ENCODE measurements at places on chromosomes 6 and 20.
A peak's percentile ranks its signal among the peaks of the same experiment; 100 is the strongest.

DNA sequence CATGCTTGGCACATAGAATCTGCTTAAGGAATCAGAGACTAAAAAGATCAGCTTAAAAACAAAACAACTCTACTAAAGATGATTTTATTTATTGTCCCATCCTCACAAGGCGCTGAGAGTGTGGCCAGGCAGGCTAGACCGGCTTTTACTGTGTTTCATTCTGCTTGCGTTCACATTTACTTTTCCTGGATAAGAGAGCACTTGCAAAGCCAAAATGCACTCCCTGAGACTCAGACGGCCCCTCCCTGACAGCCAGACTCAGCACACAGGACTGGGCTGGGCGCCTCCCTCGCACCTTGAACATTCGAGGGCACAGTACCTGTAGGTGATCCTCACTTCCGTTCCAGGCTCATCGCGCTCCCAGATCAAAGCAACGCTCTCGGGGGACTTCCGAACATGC lies 10.2 kb downstream of the ACSS1 start:
- DNase-seq, result no peak

- DNase-seq, result no peak
These were observed 229.2 kb upstream of the SUPT3H start for GRCh38 chr6:45606831-45607400.

DNA sequence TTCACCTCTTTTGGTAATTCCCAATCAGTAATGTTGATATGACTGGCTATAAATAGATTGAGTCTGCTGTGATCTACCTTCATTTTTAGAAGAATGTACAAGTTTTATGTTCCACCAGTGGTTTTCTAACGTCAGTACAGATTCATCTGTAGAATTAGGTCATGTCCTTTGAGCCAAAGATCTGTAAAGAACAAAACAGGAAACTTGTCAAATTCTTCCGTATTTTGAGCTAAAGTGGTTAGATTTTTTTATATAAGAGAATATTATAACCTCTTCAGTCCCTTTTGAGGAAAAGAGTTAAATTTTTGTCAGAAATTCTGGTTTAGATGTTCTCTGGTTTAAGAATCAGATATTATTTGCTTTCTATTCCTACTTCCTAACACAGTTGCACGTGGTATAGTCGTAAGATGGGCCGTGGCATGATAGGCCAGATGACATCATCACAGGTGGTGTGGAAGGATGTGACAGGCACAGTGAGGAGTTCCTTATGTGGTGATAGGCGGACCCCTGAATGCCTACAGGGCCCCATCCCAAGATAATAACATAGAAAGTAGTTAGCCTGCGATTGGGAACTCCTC lies 62.3 kb downstream of the SNX9 start:
- no peak for DNase-seq

DNA sequence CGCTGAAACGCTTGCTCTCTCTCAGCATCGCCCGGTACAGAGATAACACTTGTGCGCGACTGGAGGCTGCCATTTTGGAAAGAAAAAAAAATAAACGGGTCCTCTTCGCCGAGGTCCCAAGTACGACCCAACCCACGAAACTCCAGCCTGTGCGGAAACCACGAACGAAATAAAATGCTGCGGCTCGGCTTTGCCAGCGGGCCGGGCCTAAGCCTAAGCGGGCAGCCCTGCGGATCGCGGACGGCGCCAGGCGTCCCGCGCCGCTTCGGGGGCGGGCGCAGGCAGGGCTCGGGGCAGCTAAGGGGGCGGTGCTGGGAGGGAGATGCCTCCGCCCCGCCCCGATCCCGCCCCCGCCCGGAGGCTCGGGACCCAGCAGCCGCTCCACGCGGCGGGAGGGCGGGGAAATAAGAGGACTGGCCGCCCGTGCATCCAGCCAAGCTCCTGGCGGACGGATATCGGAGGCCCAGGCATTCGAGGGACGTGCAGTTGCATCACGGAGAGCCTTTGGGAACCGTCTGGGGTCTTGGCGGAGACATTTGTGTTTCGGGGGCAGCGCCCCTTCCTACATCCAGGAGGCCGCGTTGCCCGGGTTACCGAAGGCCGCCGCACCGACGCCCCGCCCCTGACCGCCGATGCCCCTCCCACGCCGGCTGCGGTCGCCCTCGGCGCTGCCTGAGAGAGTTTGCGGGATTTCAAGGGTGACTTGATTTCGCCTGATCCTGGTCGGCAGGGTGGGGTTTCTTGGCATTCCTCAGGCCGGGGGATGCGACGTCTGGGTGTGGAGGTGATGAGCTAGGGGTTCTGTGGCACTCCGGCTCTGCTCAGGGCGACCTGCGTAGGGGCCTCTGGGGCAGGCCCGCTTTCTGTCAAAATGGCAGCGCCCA lies at the start of the genes FARS2 and LYRM4:
Gene FARS2 (plus strand): TSS at position 853 of the 884 bp plus-strand sequence.
Gene LYRM4 (minus strand): TSS at position 290 of the 884 bp plus-strand sequence. CDS start 217 bp downstream, at position 73.
- peak; percentile 95 for DNase-seq

- DNase-seq, result peak; percentile 79
These were observed 31.4 kb downstream of the ACSS2 start for GRCh38 chr20:34907616-34908469.
